ENCODE measurements at places on chromosomes 12 and 14.

GRCh38 chr14:71354801-71355200 is 447.5 kb downstream of the PCNX1 start:
- DNase-seq: no peak

- DNase-seq: no peak
Measured at GRCh38 chr12:10661338-10661737, 12.5 kb downstream of the STYK1 start.

DNA sequence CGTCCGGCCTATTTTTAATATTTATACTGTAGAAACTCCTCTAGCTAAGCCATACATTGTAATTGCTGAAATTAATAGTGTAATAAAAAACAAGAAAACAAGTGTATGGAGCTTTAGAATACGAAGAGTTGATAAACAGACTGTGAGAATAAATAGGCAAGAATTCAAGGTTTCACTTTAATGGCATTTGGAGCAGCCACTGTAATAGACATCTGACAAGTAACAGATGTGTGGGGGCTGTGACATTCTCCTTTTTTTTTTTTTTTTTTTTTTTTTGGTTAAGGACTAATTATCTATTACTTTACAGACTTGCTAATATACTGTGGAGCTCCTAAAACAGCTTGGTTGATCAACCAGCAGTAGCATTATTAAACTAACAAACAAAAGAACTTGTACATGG is 42.1 kb upstream of the CFAP54 start:
- no peak for DNase-seq

GRCh38 chr14:76564471-76565422 is 188.8 kb downstream of the ESRRB start:
- DNase-seq: no peak

DNA sequence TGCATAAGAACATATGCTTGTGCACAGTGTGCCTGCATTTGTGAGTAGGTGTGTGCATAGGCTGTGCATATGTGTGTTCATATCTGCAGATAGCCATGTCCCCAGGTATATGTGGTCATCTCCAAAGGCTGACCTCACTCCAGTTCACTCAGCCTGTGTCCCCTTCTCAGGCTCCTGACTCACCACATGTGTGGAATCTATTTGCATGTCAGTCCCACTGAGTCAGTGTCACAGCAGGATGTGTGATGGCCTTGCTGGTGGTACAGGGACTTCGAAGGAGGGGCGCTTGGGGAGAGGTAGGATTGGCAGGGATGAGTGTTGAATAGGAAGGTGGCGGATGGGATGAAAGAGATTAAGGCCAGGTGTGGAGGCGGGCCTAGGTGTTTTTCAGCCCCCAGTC is 35.5 kb downstream of the KRT80 start:
- DNase-seq: no peak

- DNase-seq: no peak
Measured at GRCh38 chr12:62516927-62517326, 50.3 kb downstream of the MON2 start.

GRCh38 chr14:54676812-54677708 is 110.1 kb downstream of the SAMD4A start:
- DNase-seq: no peak

DNA sequence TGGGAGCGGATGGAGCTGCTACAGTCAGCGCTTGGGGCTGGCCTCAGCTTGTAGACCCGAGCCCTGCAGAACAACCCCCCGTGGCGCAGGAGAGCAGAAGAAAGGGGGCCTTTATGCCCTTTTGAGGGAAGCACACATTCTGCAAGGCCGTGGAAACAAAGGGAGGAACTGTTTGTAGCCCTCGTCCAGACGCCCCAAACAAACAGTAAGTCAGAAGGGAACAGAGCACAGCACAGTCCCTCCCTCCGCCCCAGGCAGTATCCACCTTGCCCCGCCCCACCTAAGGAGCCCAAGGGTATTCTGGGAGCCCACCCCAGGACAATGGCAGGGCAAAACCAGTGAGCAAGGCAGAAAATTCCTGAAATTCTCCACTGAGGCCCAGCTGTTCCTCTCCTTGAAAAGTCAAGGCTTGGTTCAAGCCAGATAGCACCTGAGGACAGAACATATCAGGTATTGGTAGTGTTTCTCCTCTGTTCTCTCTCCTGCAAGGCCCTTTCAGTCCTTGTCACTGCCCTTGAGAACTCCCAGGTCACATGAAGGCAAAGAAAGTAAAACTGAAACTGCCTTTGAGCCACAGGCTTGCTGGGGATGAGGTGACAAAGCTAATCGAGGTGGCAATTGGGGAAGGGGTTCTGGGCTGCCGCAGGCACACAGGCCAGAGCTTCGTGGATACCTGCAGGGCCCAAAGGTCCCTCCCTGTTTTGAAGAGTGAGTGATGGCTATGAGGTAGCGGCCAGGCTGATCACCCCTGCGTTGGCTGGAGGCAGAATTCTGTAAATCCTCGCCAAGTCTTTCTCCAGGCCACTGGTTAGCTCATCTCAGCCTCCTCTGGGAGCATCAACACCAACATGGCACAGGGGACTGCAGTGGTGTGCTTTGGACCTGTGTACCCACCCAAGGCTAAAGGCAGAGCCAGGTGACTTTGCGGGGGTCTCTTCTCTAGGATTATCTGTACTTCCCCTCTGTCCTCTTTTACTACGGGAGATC is 499 bp downstream of the DGLUCY start:
- DNase-seq: peak; percentile 47

Measured in renal pelvis (tissue), 12 donors.